ENCODE measurements at places on chromosomes 1 and 21. TPM values are rescaled to one million over a fixed set of nuclear protein-coding genes. Genes with fewer than 3 reads are reported as not detected.
A peak's percentile ranks its signal among the peaks of the same experiment; 100 is the strongest.

- no peak for DNase-seq
Measured at GRCh38 chr1:175628548-175629317, 114.7 kb downstream of the TNR start.

DNA sequence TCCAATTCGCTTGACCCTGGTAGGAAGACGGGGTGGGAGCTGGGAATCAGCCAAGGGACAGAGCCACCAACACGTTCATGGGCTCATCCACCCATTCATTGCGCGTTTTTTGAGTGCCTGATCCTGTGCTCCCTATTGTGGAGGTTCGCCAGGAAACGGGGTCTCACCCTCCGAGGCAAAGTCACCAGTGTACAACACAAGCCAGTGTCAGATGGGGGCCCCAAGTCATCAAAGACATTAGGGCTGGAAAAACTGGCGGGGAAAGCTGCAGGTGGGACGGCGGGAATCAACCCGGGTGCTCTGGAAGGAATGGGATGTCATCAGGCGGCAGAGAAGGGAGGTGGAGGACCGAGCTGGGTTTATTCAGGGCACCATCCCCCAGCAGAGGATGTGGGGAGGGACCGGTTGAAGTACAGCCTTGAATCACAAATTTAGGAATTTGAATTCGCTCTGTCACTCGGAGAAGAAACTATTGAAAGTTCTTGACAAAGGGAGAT is 667 bp upstream of the NID1 start:
- DNase-seq, result no peak

Gene FASLG
- not detected for total RNA-seq

DNA sequence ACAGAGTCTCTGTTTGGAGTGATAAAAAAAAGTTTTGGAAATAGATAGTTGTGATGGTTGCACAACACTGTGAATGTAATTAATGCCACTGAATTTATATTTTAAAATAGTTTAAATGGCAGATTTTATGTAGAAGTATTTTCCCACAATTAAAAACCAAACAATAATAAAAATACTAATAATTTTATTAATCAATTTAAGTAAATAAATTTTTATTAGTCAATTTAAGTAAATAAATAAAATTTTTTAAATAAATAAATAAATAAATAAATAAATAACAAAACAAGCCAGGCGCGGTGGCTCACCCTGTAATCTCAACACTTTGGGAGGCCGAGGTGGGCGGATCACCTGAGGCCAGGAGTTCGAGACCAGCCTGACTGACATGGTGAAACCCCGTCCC is 4.9 kb upstream of the KDF1 start:
- no peak for DNase-seq

GRCh38 chr1:232579466-232579865 is 50.5 kb downstream of the SIPA1L2 start:
- no peak for DNase-seq

DNA sequence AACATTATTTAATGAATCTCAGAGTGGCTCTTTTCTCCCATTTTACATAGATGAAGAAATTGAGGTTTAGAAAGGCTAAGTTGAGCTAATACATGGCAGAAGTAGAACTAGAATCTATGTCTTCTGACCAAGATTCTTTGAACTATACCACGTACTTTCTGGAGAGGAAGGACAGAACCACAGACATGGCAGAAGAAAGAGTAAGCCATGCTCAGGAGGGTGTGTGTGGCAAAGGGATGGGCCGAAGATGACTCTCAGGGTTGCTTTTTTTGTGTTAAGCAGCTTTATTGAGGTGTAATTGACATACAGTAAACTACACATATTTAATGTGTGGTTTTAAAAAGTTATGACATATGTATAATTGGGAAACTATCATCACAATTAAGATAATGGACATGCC is 69.5 kb downstream of the PEX14 start:
- no peak for DNase-seq

- DNase-seq, result no peak
Measured at GRCh38 chr1:107807855-107808254, 157.1 kb downstream of the VAV3 start.

GRCh38 chr1:221945669-221946068 is 203.8 kb upstream of the DUSP10 start:
- DNase-seq, result no peak

- no peak for DNase-seq
Measured at GRCh38 chr1:203668401-203668800, 41.8 kb downstream of the ATP2B4 start.

- DNase-seq, result no peak
Measured at GRCh38 chr1:109373126-109373525, 24.6 kb downstream of the SORT1 start.

GRCh38 chr1:24486331-24487065 is 16.1 kb upstream of the RCAN3 start:
- no peak for DNase-seq

GRCh38 chr1:160748181-160748877 is 9.3 kb downstream of the SLAMF7 start:
- DNase-seq, result no peak

DNA sequence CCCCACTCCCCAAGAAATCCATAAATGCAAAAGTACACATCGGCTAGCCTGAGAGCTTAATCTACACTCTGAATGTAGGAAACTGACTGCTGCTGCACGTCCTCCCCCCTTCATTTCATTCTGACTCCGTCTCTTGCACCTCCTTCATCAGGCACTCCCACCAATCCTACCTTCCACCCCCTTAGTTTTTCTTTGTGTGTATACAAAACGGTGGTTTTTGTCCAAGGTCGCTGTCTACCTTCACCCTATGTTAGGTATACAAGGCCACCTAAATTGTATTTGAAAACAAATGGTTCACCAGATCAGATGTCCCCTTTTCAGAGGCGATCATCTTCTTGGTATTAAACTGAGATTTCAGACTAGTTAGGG is 1.9 kb downstream of the WDR26 start:
- peak; percentile 54 for DNase-seq

GRCh38 chr1:3474016-3474415 is 19.6 kb downstream of the ARHGEF16 start:
- no peak for DNase-seq

DNA sequence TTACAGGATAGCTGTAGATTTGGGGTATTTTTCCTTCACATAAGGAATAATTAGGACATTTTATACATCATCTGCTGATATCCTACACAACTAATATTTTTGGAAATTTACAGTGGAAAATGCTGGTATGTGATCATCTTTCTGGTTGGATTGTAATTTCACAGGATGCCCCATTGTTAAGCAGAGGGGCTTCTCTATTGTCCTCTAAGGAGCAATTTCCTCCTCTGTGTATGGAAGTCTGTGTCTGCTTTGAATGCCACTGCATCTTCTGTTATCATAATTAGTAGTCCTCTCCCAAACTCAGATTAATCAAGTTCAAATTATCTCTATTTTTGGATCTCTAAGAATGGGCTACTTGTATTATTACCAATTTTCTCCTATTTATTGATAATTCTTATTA is 988.1 kb upstream of the B3GALT2 start:
- no peak for DNase-seq

DNA sequence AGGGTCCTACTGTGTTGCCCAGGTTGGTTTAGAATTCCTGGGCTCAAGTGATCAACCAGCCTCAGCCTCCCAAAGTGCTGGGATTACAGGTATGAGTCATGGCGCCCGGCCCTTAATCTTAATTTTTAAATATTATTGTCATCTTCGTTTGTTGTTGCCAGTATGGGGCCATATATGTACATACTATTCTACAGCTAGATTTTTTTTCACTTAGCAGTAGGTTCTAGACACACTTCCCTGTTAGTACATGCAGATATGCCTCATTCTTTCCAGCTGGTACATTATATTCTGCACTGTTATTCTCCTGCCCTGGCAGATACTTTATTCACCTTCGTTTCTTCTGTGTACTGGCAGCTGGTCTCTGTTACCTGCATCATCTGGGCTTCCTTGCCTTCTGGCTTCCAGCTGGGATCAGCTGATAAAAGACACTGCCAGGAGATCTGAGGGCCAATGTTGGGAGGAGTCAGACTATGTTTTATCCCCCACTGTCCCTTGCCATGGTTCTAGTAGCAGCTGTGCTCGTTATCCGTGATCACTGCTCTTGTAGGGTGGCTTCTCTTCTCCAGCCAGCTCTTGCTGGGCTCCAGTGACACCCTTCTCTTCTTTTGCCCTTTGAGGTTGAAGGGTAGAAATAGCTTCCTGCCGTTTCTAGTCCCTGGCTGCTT is 24.7 kb downstream of the ST3GAL3 start:
- no peak for DNase-seq

Gene BGLAP
- 0.63 TPM for total RNA-seq

- DNase-seq, result no peak
Measured at GRCh38 chr1:200134116-200134515, 106.6 kb downstream of the NR5A2 start.

DNA sequence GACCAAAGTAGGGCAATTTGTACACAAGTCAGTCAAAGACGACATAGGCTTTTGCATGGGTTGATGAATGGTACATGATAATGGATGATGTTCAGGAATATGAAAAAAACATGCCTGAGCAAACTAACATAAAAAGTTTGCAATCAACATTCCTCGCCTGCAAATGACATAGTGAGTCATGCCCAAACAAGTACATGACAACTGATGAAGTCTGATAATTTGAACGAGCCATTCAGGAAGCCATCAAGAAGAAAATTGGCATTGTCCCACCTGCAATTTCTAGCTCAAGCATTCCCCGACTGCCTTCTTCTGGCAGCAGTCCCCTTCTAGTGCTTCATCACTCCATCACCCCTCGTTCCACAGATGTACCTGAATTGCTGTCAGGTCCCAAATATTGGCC is 118.4 kb upstream of the NR5A2 start:
- DNase-seq, result peak; percentile 18

DNA sequence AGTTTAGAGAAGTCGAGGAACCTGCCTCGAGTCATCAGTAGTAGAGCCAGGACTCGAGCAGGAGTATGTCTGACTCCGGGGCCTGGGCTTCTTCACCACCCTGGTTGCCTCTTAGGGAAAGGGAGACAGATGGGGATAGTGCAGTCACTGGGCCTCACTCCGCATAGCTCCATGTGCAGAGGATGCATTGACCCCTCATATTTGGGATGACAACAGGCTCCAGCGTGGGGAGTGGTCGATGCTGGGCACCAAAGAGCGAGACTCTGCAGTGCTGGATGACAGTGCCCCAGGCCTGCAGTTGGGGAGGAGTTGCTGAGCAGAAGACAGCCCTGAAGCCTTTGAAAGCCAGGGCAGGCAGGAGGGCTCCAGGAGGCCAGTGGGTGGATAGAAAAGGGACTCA is 20.8 kb upstream of the TENT5C start:
- DNase-seq, result no peak

DNA sequence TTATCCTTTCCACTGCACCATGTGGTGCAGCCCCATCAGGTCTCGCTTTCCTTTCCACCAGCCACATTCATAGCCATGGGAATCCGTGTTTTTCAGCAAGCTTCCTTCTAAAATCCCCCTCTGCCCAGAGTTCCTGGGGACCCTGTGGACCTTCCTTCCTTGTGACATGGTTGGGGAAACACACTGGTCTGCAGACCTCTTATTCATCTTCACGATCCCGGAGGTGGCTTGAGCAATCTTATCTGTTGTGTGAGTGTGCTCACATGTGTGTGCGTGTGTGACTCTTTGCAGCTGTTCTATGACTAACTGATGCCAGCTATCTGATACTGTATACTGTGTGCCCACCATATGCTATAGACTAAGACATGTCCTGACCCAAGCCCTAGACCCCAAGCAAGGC is 15.6 kb upstream of the IL10 start:
- DNase-seq, result no peak

Gene PRAMEF13
- not detected for total RNA-seq

- DNase-seq, result no peak
Measured at GRCh38 chr1:100299521-100300222, 33.7 kb downstream of the RTCA start.

DNA sequence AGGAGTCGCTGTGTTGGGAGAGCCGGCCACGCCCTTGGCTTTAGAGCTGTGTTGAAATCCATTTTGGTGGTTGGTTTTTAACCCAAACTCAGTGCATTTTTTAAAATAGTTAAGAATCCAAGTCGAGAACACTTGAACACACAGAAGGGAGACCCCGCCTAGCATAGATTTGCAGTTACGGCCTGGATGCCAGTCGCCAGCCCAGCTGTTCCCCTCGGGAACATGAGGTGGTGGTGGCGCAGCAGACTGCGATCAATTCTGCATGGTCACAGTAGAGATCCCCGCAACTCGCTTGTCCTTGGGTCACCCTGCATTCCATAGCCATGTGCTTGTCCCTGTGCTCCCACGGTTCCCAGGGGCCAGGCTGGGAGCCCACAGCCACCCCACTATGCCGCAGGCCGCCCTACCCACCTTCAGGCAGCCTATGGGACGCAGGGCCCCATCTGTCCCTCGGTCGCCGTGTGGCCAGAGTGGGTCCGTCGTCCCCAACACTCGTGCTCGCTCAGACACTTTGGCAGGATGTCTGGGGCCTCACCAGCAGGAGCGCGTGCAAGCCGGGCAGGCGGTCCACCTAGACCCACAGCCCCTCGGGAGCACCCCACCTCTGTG is 4.7 kb downstream of the C1orf35 start:
- no peak for DNase-seq

Gene RGSL1
- not detected for total RNA-seq

Gene CD53
- total RNA-seq, result not detected

Gene KCNAB2
- 1.4 TPM for total RNA-seq

DNA sequence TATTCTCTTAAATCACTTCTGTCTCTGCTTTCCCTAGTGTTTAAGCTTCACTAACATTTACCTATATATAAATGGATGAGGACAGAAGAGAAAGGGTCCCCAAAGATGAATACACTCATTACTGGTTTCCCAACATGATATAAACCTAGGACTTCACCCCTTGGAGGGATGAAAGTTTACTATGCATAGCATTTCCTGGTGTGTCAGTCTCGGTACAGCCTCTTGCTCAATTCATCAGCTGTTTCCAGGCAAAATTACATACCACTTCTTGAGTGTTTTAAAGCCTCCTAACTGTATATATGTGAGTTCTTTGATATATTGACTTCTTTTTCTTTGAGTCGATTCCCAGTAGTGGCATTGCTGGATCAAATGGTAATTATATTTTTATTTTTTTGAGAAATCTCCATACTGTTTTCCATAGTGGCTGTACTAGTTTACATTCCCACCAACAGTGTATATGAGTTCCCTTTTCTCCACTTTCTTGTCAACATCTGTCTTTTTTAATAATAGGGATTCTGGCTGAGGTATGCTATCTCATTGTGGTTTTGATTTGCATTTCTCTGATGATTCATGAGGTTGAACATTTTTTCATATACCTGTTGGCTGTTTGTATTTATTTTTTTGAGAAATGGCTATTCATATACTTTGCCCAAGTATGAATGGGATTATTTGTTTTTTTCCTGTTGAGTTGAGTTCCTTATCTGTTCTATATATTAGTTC is 259.3 kb upstream of the CACYBP start:
- DNase-seq, result no peak

Gene CORT
- total RNA-seq, result not detected

- peak; percentile 56 for DNase-seq
Measured at GRCh38 chr1:56576880-56577405, 2.4 kb downstream of the PLPP3 start.

DNA sequence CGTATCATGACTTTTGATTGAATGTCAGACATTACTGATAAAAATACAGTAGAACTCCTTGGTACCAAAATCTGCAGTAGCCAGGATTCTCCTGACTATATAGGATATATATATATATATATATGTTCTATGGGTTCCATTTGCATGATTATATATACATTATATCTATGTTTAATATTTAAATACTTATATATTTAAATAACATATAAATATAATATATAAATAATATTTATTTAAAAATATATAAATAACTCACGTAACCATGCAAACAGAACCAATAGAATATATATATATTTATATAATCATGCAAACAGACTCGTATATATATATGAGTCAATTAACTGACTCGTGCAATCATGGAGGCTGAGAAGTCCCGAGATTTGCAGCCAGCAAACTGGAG is 278.8 kb upstream of the PLXNA2 start:
- DNase-seq, result no peak

GRCh38 chr1:108816049-108816893 is 40.6 kb downstream of the AKNAD1 start:
- peak; percentile 97 for DNase-seq

Gene ODF2L
- 22.3 TPM for total RNA-seq

Data from dermis microvascular lymphatic vessel endothelial cell (primary cell).